ENCODE measurements at places on chromosomes 5 and 9.
A peak's percentile ranks its signal among the peaks of the same experiment; 100 is the strongest.

DNA sequence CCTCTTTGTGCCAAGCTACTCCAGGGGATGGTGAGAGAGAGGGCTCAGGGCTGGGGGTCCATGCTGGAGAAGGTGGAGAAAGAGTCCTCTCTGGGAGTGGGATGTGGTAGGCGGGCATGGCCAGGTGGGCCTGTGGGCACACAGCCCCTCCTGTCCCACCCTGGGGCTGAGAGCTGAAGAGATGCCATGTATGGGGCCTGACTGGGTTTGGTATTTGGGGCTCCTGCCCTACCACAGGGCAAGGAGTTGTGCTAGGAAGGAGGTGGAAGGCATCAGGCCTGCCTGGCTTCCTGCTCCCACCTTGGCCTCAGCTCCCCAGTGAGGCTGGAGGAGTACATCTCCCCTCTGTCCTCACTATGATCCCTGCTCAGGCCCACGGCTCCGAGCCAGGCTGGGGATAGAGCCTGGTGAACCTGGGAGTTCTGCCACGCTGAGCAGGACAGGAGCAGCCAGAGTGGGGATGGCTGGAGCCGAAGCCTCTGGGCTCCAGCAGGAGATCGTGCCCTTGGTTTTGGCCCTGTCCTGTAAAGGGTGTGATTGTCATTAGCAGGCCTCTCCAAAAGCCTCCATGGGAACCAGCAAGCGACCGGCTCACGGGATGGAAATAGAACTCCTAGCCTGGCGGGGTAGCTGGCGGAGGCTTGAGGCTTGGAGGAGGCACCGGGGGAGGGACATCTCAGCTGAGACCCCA is 75.5 kb downstream of the CACNA1B start:
- no peak for DNase-seq

- DNase-seq, result no peak
Observed at GRCh38 chr5:83377131-83377865, 94.2 kb upstream of the VCAN start.

DNA sequence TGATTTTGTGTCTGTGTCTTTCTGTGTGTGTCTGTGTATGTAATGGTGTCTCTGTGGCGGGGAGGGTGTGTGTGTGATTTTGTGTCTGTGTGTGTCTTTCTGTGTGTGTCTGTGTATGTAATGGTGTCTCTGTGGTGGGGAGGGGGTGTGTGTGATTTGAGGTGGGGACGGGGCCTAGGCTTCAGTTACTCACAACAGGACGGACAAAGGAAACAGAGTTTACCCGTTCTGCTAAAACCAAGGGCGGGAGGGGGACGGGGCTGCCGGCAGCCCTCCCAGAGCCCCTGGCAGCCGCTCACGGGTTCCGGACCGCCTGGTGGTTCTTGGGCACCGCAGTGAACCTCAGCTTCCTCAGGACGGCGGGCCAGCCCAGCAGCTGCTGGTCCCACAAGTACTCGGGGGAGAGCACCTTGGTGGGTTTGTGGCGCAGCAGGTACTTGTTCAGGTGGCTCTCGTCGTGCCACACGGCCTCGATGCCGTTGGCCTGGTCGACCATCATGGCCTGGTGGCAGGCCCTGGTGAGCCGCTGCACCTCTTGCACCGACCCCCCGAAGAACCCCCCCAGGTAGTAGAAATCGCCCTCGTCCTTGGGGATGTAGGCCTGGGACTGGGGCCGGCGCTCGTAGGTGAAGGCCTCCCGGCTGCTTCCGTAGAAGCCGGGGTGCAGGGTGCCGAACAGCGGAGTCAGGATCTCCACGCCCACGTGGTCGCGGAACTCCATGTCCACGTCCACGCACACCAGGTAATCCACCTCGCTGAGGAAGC is 19.4 kb downstream of the ABO start:
- DNase-seq, result no peak

DNA sequence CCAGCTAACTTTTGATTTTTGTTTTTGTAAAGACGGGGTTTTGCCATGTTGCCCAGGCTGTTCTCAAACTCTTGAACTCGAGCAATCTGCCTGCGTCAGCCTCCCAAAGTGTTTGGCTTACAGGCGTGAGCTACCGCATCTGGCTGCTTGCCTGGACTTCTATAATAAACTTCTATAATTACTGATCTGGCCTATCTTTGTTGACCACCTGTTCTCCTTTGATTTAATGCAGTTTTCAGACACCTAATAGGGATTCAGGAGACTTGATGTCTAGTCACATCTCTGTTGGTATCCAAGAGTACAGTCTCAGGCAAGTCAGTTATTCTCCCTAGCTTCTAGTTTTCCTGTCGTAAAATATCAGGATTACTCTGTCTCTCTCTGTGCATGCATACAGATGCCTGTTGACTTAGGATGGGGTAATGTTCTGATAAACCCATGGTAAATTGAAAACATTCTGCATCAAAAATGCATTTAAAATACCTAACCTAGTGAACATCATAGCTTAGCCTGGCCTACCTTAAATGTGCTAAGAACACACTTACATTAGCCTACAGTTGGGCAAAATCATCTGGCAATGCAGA is 51.5 kb upstream of the NR3C1 start:
- no peak for DNase-seq

- peak; percentile 76 for DNase-seq
Observed at GRCh38 chr9:137277329-137278041, at the start of gene TOR4A. Gene TOR4A, plus strand, starts transcription at chr9:137277726. Its CDS starts 964 bp downstream, at chr9:137278690.

DNA sequence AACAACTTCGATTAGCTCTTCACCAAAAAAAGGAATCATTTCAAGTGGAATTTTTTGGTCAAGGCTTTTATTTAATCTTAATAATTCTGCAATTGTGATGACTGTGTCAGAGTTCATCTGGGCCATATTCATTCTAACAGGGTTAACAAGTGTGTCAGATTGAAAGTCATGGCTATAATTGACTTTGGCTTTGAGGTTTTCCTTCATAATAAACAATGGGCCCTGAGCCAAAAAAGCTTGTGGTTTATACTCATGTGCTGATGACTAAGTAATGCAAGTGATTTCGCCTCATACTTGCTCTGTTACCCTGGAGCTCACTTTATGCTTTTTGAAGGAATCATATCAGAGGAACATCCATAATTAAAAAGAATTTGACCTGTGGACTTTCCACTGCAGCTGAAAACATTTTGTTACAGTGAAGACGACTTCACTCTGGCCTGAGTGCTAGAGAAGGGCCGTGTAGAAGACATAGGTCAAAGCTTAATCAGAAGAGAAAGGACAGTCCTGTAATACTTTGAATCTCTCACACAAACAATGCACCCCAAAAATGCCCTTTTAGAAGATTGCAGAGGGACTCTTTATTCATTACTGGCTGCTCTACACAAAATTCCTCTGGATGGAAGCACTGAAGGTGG is 101.7 kb downstream of the GDNF start:
- peak; percentile 6 for DNase-seq

DNA sequence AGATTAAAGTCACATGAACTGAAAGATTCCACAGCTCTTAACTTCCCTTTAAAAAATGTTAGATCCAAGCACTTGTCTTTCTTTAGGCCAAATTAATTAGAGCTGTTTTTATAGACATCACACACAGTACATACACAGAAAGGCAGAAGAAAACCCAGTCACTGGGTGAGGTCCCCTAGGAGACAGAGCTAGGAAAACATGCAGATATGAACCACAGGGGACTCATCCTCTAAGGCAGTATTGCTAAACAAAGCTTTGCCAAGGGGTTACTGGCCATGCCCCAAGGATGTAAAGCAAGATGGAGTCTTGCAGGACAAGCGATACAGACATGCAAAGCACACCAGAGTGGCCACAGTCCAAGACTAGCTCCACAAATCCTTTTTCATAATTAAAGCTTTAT is 227.0 kb downstream of the SEMA6A start:
- no peak for DNase-seq
